Activated CD4-positive, CD25-positive, alpha-beta regulatory T cell (primary cell): ENCODE measurements at places on chromosomes 5 and 9.
A peak's percentile ranks its signal among the peaks of the same experiment; 100 is the strongest.

DNA sequence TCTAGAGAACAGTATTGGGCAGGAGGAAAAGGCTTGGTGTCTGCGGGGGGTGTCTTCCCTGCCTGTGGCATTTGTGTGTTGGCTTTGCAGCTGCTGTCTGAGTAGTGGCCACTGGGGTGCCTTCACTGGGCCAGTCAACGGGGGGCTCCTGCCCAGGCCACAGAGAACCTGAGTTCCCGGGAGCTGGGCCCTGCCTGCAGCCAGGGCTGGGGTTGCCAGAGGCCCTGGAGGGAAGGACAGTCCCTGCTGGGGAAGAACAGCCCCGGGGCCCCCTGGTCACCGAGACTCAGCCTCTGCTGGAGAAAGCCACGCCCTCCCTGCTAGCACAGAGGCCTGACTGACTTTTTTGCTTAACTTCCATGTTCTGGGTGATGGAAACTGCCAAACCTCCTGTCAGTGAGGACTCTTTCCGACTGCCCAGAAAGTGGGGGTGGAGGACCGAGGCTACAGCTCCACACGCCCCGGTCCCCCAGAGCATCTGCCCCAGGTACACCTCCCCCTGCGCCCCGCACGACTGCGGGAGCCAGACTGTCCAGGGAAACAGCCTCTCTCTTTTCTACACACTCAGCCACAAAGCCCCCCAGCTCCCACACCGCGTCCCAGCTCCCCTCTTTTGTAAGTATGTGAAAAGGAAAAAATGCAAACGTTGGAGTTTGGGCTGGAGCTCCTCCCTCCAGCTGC is 133.4 kb downstream of the DAB2IP start:
- no peak for DNase-seq

- no peak for DNase-seq
Measured at GRCh38 chr9:83431101-83432060, 106.8 kb downstream of the FRMD3 start.

DNA sequence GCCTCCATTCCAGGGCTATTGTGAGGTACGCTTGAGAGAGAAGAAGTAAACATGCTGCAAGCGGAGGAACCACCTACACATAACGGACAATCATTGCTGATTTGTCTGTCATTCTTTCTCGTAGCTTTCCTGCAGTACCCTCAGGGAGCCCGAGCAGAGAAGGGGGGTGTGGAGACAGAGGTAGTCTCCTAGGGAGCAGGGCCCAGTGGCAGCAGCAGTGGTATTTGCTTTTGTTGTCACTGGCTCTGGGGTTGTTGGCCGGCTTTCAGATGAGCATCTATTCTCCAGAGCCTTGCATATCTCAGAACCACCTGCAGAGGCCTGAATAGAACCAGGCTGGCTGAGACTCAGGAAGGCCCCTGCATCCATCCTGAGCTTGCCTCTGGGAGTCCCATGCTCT is 19.9 kb downstream of the ENHO start:
- DNase-seq: no peak

DNA sequence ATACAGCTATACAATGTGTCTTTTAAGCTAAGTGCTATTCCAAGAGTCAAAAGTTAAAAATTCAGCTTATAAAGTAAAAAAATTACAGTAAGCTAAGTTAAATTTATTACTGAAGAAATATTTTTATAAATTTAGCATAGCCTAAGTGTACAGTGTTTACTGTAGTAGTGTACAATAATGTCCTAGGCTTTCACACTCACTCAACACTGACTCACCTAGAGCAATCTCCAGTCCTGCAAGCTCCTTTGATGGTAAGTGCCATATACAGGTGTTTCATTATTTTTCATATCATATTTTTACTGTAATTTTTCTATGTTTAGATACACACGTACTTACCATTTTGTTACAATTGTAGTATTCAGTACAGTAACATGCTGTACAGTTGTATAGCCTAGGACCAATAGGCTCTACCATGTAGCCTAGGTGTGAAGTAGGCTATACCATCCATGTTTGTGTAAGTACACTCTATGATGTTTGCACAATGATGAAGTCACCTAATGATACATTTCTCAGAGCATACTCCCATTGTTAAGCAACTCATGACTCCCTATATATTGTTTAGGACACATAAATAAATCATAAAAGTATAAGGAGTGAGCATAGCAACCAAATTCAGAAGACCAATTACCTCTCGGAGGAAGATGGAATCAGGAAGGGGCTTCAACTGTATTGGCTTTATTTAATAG is 165.1 kb upstream of the SLC30A5 start:
- DNase-seq: no peak

DNA sequence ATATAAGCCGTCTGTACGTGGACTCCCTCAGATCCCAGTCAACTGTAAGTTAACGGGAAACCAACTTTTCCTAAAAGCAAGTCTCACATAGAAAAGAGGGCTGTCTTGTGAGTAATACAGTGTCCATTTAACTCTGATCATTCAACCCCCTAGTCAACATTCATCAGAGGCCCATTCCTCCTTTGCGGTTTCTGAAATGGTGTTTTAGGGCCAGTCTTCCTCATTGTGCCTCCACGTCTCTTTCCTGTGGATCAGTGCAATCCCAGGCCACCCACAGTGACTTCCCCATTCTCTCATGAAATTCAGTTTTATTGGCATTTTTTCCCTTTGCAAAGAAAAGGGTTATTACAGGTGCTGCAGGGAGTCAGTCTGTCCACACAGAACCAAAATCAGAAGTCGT is 261.8 kb downstream of the NR3C1 start:
- no peak for DNase-seq

DNA sequence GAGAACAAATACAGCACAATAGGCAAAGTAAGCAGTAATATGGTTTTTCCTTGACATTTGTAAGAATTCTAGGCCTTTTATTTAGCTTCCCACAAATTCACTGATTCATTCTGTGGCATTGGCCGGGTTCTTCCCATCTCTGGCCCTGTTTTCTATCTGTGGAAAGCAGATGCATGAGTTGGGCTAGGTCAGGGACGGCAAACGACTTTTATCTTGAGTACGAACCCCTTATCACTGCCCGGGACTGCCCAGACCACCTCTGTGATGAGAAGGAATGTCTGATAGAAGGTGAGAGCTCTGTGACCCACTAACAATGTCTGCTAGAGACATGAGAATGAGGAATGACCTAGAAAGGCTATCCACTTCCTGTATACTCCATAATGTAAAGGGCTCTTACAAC is 35.4 kb upstream of the ADAM19 start:
- no peak for DNase-seq

- no peak for DNase-seq
Measured at GRCh38 chr5:44387921-44388320, 1.3 kb downstream of the FGF10 start.

- DNase-seq: no peak
Measured at GRCh38 chr9:98861781-98862504, 54.5 kb downstream of the GALNT12 start.

DNA sequence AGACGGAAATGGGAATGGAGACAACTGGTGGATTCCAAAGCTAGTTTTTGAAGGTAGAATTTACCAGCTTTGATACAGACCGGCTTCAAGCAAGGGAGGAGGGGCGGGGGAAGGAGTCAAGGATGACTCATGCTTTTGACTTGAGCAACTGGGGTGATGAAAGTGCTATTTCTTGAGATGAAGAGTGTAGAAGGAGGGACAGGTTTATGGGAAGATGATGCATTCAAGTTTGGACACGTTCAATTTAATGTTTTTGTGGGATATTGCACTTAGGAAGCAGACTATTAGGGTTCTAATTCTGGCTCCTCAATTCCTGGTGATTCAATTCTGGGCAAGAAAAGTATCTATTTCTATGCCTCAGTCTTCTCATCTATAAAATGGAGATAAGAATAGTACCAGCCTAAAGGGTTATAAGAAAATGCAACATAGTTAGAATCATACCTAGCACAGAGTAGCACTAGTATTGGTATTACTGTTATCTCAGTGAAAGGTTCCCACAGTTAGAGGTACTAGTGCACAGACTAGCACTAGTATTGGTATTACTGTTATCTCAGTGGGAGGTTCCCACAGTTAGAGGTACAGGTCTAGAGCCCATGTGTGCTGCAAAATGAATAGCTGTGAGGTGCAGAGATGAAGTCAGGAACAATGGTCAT is 4.6 kb downstream of the NIPAL4 start:
- DNase-seq: peak; percentile 39

- DNase-seq: no peak
Measured at GRCh38 chr9:90141723-90142122, 500.9 kb downstream of the DIRAS2 start.

- no peak for DNase-seq
Measured at GRCh38 chr5:115243412-115243811, 19.3 kb downstream of the PGGT1B start.

- DNase-seq: no peak
Measured at GRCh38 chr5:53481887-53482716, 1.7 kb downstream of the FST start.

DNA sequence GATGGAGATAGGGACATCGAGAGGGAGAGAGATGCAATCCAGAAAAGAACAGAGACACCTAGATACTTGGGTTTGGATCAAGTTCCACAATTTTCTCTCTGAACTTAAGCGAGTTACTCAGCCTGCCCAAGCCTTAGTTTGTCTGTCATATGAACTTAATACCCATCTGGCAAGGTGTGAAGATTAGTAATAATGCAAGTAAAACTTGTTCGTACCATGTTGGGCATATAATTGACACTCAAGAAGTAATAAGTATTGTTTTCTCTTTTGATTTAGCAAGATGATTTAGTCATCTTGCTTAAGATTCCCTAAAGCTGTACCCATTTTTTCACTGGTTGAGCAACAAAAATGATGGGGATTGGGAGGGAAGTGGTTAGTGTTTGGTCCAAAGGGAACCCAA is 7.5 kb downstream of the RABGAP1 start:
- DNase-seq: no peak

GRCh38 chr5:135212361-135213026 is 178.5 kb upstream of the PITX1 start:
- no peak for DNase-seq

DNA sequence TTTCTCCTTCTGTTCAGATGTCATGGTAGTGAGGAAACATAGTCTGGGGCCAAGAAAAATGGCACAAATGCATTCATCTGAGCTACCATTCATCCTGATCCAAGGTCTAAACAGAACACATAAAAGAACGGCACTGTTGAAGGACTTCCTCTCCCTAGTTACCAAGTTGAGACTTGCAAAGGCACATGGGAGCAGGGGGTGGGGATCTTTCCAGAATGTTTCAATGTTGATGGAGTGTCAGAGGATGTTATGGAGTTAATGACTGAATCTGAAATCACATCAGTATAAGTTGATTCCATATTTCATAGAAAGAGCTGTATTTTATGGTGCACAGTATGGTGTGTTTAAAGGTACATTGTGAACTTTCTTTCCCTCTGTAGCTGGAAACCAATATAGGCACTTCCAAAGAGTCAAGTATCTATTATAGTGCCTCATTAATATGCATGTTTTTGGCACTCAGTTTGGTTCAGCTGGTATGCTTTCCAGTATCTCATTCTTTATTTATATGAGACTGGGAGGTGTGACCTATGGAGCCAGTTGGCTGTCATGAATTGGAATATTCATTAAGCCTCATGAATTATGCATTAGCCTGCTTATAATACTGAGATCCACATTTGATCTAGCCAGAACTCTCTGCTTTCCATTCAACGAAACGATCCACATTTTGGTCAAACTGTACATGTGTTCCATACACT is 603.0 kb downstream of the NR2F1-AS1 start:
- no peak for DNase-seq

GRCh38 chr5:149938279-149938678 is 6.3 kb downstream of the PDE6A start:
- no peak for DNase-seq

GRCh38 chr5:61916621-61917620 is 389.1 kb upstream of the KIF2A start:
- no peak for DNase-seq

DNA sequence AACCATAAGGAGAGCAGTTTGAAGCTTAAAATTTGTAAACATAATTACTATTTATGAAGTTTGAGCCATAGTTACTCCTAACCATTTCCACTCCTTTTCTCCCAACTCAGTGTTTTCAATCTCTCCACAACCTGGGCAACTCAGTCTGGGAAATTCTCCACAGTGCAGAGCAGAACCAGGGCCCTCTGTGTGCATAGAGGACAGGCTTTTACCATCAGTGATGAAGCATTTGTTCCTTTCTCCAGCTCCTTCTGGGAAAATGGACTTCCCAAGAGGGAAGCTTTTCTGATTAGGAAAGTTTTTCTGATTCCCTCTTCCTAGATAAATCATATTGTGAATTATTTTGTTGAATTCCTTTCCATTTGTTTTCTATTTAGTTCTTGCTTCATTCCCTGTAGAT is 132.3 kb upstream of the MPDZ start:
- no peak for DNase-seq

DNA sequence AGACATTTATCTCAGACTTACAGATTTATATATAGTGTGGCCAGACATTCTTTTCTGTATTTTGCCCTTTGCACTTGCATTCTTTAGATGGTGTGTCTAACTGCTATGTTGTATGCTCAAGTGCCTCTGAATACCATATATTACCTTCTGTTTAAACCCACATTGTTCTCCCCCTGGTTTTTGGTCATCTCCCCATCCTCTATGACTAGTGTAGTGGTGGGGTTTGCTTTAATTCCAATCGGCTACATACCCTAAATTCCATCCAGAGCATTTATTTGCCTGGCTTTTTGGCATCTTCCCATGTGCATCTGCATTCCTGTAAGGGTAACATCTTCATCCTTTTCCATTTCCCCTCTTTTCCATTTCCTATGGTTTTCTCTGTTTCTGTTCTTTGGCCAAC is 271.0 kb upstream of the SLC30A5 start:
- DNase-seq: no peak
